ENCODE measurements at places on chromosomes 2 and 18.

- no peak for DNase-seq
Measured at GRCh38 chr18:9629709-9630108, 15.3 kb upstream of the PPP4R1 start.

GRCh38 chr2:181138816-181139215, 158.4 kb downstream of the UBE2E3 start:
- no peak for DNase-seq

DNA sequence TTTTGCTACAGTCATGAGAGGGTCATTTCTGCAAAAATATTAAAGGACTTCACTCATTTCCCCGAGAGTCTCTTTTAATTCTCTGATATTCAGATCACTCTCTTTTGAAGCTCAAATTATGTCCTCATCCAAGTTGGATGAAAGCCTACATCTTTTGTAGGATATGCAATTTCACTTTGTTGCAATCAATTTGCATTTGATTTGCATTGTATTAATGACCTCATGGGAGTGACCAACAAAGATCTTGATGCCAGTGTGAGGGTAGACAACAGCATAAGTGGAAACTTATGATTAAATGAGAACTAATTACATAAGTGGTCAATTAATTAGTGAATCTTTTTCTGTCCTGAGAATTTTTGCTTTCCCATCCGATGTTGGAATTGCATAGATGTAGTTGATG, 60.3 kb upstream of the UPP2 start:
- no peak for DNase-seq

DNA sequence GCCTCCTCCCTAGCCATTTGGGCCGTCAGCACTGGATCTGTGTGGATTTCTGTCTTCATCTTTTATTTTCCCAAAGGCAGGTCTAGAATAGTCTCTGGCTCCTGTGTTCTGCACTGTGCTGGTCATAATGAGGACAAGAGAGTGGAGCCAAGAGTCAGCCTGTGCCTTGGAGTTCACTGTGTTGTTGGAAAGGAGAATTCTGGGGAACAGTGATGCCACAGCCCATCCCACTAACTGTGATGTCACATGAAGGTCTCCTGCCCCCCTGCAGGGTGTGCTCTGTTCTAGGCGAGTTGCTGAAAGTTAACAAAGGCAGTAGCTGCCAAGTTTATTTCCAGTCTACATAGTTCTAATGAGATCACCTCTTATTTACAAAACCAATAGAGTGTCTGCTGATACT, 248.5 kb downstream of the TPGS2 start:
- DNase-seq, result no peak

- DNase-seq, result no peak
Measured at GRCh38 chr18:28267276-28267675, 90.3 kb upstream of the CDH2 start.

GRCh38 chr18:55897091-55897689, 309.2 kb upstream of the TCF4 start:
- DNase-seq, result no peak

DNA sequence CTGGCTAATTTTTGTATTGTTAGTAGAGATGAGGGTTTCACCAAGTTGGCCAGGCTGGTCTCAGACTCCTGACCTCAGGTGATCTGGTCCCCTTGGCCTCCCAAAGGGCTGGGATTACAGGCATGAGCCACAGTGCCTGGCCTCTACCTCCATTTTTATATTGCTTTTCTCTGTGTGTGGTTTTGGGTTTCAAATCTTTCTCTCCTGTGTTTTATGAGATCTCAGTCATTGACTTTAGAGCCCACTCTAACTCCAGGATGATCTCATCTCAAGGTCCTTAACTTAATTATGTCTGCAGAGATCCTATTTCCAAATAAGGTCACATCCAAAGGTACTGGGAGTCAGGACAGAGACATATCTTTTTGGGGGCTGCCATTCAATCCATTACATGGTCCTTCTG, 24.7 kb downstream of the ARL4C start:
- DNase-seq, result no peak

DNA sequence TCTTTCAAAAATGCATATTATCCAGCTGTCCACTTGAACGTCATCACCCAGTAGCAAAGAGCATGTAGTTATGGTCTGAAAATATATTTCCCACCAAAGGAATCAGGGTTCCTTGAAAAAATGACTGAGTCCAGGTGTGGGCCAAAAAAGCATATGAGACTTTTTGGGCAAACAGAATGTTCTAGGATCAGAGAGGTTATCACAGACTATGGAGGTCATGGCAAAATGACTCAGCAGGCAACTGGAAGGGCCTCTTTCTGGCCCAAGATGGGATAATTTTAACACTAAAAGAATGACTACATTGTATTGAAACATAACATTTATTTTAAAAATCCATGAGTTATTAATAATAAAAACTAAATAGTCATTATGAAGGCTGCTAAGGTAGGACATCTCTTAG, 77.1 kb downstream of the COBLL1 start:
- DNase-seq, result no peak

DNA sequence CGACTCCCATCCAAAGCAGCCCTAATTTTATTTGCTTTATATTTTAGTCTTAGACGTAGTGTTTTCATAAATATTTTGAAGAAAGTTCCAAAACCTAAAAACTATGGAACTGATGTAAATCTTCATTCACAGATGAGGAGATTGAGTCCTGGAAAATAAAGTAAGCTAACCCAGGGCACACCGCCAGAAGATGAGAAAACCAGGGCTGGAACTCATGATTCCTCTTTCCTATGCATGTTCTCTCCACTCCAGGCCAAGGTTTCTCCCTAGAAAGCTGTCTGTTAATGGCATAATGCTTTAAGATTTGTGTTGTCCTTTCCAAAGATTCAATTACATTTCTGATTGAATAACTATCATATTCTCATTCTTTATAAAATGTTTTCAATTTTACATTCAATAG, 78.4 kb upstream of the ZC3H15 start:
- no peak for DNase-seq

GRCh38 chr2:84817239-84817655, 63.6 kb downstream of the TRABD2A start:
- no peak for DNase-seq

DNA sequence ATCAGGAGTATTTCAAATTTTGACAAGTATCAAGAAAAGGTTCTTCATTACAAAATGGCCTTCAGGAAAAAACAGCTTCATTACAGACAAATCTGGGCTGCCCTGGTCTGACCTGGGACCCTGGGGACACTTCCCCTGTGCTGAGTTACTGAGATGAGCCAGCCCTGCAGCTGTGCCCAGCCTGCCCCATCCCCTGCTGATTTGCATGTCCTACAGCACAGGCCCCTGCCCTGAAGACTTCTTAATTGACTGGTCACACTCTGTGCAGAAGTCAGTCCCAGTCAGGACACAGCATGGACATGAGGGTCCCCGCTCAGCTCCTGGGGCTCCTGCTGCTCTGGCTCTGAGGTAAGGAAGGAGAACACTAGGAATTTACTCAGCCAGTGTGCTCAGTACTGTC, 235.1 kb downstream of the ANKRD36B start:
- no peak for DNase-seq

Data from activated CD4-positive, alpha-beta T cell treated with anti-CD3 and anti-CD28 coated beads for 1 hour (primary cell).